ENCODE measurements at places on chromosomes 3 and 15. TPM values are rescaled to one million over a fixed set of nuclear protein-coding genes. Genes with fewer than 3 reads are reported as not detected.

- no peak for DNase-seq
Measured at GRCh38 chr15:58506783-58507668, 75.2 kb downstream of the LIPC start.

- no peak for DNase-seq
Measured at GRCh38 chr15:71350622-71351378, 235.5 kb downstream of the THSD4 start.

DNA sequence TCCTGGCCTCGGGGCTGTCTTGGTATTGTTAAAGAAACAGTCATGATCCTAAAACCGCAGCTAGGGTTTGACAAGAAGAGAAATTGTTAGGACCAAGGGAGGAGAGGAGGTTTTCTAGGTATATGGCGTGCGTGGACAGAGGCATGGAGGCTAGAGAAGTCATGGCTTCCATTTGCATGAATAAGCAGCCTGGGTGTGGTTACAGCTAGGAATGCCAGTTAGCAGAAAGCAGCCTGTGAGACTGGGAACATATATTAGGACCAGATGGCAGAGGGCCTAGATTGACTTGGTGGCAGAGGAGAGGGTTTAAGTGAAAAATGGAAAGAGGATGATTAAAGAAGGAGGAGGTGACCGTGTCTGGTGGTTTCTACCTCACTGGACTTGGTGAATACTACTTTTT, 573.6 kb upstream of the ARRDC4 start:
- DNase-seq: no peak

The SUCNR1 gene
- 0.05 TPM for total RNA-seq

GRCh38 chr3:195544634-195545033, 1.5 kb upstream of the PPP1R2 start:
- peak; percentile 13 for DNase-seq

The SYNM gene
- 71.3 TPM for total RNA-seq

- DNase-seq: no peak
Measured at GRCh38 chr3:120425572-120426250, 25.1 kb downstream of the FSTL1 start.

The ISLR2 gene
- not detected for total RNA-seq

The RARRES1 gene
- total RNA-seq: 4.9 TPM

DNA sequence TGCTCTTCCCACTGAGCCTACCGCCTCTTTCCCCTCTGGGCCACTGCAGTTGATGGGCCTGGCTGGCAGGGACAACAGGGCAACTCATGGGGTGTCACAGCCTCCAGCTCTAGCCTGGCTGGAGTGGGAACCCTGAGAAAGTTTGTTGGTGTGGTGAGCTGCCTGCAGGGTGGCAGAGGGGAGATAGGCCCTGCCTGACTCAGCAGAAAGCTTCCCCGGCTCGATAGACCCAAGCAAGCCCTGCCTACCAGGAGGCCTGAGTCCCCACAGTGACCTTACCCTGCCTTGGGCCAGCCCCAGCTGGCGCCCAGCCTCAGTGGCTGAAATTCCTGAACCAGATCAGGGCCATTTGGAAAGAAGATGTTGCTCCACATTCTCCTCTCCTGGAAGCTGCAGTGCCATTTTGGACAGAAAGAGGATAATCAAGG, 29.4 kb downstream of the ABTB1 start:
- DNase-seq: no peak

The TEX55 gene
- total RNA-seq: not detected

The UMPS gene
- 42.2 TPM for total RNA-seq

DNA sequence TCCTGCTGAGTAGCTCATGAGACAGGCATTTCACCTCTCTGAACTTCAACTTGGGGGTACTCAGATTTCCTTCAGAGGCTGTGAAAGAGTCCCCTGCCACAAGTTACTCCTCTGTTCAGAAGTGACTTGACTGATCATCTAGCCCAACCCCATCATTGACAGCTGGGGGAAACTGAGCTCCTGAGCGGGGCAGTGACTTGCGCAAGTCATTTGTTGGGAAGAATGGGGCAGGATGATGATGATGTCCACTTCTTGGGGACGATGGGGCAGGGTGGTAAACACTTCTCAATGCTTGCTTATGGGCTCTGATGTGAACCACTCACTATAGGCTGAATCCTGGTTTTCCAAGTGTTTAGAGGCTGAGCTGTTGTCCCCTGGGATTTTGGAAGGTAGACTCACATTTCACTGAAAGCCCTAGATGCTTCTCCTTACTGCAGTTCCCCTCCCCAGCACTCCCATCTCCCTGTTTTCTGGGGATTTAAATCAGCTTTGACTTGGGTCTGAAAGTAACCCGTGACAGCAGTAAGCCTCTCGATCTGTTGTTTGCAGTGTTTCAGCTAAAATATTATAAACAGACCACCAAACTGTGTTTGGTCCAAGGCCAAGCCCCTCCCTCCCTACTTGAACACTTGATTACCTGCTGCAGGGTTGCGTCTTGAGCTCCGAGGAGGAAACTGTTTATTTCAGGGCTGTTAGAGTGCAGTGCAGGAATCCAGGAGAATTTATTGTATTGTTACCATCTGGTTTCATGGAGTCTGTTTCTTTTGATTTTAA, 25.1 kb downstream of the SMAD3 start:
- no peak for DNase-seq

- DNase-seq: no peak
Measured at GRCh38 chr3:126288314-126288713, 68.9 kb downstream of the KLF15 start.
